ENCODE measurements at places on chromosomes 2 and 18.
A peak's percentile ranks its signal among the peaks of the same experiment; 100 is the strongest.

DNA sequence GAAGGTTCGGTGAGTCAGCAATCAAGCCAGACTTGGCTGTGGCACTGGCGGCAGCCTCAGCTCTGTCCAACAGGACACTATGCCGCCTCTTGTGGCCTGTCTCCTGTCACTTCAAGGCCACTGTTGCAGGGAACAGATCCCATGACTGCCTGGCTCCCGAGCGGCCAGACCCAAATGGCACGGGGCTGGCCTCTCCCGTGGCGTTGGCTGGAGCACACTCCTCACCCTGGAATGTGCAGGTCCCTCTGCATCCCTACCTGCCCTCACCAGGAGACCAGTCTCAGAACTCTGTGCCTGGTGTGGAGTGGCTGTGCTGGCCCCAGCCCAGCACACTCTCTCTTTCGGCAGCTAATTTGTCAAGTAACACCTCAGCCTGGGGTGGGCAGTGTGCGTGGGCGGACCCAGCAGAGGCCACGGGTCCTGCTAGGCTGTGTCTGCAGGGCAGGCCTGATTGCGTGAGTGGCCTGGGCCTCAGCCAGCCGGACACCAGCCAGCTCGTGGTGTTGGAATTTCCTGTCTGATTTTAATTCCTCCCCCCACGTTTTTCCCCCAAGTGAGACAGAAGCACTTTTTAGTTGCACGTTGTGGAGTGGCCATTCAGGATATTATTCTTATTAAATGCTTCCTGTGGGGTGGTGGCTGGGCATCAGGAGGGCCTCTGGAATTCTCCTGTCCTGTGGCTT is 179.3 kb downstream of the GLI2 start:
- DNase-seq = no peak

DNA sequence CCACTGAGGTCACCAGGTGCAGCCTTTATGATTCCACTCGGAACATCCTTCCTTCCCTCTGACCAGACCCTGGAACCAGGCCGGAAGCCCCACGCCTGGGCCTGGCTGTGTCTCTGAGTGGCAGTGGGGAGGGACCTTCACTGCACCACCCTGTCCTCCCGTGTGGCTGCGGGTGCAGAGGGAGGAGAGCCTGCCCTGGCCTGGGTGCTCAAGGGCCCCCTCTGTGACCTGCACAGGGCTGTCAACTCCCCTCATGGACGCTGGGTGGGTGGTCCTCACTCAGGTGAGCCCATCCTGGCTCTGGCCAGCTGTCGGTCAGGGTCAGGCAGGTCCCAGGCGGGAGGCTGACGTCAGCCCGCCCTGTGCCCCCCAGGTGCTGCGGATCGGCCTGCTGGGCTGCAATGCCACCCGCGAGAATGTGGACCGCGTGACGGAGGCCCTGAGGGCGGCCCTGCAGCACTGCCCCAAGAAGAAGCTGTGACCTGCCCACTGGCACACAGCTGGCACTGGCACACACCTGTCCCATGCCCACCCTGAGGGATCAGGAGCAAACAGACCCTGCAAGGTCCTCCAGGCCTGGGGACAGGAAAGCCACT is 9.8 kb downstream of the AGXT start:
- DNase-seq = no peak

- DNase-seq = no peak
These were observed 127.7 kb downstream of the DNAH6 start for GRCh38 chr2:84643991-84644390.

DNA sequence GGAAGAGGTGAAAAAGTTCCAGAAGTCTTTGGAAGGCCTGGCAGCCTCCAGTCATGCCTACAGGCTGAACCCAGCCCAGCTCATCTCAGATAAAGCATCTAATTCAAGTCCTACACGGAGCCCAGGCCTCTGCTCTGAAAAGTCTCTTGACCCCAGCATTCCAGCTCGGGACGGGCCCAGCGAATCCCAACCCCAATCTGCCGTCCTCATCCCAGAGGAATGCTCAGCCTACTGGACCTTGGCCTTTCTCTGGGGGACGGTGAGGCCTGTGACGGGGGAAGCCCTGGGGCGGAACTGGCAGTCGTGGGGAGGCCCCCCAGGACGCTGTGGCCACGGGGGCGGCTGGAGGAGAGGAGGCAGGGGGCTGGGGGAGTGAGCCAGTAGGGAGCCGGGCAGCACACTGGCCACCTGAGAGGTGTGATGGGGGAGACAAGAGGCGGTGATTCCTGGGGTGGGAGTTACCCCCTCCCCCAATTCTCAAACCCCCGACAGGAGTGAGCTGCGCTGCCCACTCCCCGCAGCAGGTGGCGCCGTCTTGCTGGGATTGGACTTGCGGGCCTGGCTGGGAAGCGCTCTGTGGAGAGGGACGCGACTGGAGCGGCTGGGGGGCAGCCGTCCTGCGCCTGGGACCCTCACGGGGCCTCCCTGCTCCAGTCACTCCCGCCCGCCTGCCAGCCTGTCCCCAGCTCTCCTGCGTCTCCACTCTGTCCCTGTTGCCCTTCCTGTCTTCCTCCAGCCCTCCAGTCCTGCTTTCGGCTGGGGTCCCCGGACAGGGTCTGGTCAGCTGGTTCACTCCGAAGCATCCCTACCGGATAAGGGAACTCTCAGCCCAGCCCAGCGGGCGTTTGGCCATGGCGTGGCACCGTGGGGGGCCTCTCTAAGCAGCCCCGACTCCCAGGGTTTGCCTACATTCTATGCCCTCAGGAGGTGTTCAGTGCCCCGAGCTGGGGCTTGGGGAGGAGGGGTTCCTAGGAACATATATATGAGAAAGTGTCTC is 182.6 kb upstream of the HAAO start:
- DNase-seq = peak; percentile 75

- DNase-seq = no peak
These were observed 126.7 kb downstream of the ARHGAP15 start for GRCh38 chr2:143255899-143256298.

DNA sequence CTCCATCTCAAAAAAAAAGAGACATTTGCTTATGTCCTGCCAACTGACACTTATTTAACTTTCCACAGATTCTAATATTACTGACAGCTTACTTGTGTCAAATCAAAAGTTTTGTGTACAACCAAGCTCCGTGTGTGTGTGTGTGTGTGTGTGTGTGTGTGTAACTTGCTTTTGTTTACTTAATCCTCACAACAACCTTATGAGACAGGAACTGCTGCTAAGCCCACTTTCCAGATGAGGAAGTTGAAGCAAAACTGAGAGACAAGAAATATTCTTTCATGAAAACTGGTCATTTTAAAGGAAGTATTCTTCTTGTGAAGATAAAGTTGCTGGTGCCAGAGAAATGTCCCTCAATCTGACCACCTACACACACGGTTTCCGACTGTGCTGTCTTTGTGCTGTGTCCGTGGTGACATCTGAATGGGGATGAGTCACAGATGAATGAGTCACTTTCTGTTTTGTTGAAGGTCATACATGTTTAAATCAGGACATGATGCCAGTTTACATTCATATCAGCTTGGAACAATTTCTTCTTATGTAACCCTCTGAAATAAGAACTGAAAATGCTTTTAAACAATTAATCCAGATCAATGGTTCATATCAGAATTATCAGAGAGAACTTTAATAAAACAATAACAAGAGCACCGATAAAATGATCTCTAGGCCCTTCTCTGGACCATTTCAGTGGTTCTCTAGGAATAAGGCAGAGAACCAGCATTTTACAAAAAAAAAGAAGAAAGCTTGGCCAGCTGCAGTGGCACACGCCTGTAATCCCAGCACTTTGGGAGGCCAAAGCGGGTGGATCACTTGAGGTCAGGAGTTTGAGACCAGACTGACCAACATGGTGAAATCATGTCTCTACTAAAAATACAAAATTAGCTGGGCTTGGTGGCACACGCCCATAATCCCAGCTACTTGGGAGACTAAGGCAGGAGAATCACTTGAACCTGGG is 95.5 kb downstream of the THNSL2 start:
- peak; percentile 32 for DNase-seq

DNA sequence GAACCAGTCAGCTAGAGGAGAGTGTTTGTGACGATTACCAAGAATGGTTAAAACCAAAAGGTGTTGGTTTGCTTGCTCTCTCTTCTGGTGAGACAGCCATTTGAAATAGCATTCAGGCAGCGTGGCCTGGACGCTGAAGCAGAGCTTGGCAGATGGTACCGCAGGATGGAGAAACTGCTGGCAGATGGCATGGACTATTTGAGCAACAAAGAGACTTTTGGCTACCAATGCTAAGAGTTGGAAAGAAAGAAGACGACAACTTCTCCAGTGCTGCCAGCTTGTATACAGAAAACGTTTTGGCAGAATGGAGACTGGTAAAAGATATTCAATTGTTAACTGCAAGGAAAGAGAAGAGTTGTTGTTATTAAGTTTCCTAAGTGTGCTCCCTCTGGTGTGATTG is 315.0 kb downstream of the PARD3B start:
- no peak for DNase-seq

- DNase-seq = no peak
These were observed 115.3 kb upstream of the SCN7A start for GRCh38 chr2:166609183-166609959.

GRCh38 chr2:172084395-172084644 is 987 bp upstream of the DLX1 start:
- DNase-seq = peak; percentile 30

DNA sequence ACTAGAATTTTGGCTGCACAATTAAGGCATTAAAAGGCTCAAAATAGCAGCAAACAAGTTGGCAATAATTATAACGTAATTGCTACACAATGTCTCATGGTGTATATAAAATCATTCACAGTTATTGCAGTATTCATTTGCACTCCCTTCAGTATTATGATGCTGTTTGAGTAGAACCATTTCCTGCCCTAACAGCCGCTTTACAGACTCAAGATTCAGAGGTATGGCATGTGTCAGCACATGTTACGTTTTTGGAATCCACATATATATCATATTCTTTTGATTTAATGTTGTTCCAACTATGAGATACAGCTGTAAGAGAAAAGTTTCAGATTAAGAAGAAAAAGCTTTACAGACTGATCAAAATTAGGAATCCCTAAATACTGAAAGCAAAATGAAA is 56.3 kb upstream of the NCKAP5 start:
- DNase-seq = no peak

DNA sequence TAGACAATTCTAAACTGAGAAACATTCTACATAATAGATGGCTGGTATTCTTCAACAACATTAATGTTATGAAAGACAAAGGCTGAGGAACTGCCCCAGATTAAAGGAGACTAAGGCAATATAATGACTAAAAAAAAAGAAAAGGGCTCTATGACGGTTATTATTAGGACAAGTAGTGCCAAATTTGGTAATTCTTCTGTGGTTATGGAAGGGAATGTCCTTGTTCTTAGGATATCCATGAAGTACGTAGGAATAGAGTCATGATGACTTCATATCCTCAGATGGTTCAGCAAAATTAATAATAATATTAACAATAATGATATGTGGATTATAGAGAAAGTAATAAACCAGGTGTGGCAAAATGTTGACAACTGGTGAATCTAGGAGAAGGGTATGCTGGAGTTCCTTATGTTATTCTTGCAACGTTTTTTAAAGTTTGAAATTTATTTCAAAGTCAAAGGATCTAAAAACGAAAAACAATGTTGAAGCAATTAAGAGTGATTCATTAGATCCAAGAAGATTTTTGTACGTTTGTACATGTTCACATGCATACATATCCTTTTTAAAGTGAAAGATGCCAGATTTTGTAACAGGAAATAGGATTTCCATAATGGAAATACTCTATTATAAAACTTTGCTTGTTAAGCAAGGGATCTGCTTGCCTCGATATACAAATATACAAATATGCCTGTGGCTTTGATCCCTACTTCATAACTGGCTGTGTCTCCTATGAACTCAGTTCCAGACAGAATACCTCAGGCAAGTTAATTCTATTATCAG is 27.7 kb upstream of the STRN start:
- no peak for DNase-seq

DNA sequence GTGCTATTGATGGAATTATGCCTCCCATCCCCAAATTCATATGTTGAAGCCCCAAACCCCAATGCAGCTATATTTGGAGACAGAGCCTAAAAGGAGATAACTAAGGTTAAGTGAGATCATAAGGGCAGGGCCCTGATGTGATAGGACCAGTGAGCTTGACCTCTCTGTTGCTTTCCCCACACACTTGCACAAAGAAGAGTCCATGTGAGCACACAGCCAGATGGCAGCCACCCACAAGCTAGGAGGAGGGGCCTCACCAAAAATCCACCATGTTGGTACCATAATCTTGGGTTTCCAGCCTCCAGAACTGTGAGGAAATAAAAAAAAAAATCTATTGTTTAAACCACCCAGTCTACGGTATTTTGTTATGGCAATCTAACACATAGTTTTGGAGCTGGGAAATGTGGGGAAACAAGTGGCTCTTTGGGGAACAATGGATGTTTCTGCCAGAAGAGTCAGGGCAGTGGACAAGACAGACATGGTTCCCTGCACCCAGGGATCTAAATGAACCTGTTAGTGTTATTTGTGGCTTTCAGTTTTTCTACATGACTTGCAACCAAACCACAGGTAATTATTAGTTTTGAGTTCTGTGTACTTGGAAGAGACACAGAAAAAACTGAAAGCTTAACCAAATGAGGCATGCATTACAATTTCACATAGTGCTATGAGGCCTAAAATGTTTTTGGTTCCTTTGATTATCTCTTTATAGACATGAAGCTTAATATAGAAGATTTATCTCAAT is 259.1 kb downstream of the LTBP1 start:
- no peak for DNase-seq

Measured in hematopoietic multipotent progenitor cell (in vitro differentiated cells).